ENCODE measurements at places on chromosomes 16 and 17. TPM values are rescaled to one million over a fixed set of nuclear protein-coding genes. Genes with fewer than 3 reads are reported as not detected.

DNA sequence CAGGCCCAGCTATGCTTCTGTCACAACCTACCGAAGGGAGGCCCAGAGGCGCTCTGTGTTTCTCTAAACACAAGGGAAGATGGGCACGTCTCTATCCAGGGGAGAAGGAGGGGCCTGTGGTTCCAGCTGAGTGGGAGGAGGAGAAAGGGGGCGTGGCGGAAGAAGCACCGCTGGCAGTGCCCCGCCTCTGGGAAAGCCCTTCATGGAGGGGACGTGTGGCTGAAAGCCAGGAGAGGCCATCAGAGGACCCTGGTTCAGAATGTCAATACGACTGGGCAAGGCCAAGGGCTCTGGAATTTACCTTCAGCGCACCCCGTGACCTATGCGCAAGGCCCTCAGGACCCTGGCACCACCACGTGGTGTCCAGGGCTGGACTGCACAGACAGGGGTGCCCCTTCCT, 12.3 kb upstream of the SLC38A8 start:
- DNase-seq, result no peak

DNA sequence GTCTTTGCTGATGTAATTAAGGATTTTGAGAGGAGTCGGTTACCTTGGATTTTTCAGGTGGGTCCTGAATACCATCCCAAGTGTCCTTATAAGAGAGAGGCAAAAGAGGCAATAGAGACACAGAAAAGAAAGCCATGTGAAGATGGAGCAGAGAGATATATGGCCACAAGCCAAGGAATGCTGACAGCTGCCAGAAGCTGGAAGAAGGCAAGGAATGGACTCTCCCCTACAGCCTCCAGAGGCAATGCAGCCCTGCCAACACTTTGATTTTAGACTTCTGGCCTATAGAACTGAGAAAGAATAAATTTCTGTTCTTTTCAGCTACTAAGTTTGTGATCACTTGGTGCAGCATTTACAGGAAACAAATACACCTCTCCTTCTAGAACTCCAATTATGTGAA, 8.2 kb upstream of the RNFT1 start:
- DNase-seq, result no peak

DNA sequence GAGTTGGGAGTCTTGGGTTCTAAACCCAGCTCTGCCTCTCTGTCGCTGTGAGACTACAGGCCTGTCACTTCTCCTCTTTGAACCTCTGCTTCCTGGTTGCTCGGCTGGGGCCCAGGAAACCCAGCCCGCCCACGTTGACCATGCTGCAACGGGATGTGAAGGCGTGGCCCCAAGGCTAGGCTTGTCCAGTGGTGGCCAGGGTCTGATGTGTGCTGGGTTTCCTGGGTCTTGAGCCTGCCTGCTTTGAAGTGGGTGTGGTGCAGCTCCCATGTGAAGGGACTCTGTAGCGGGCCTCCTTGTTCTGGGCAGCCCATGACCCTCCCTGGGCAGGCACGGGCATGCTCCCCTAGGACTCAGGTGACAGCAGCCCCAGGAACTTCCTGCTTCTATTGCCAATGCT, 82.3 kb downstream of the SDR42E1 start:
- DNase-seq, result no peak

PLSCR3 gene
- total RNA-seq, result 75.4 TPM

DNA sequence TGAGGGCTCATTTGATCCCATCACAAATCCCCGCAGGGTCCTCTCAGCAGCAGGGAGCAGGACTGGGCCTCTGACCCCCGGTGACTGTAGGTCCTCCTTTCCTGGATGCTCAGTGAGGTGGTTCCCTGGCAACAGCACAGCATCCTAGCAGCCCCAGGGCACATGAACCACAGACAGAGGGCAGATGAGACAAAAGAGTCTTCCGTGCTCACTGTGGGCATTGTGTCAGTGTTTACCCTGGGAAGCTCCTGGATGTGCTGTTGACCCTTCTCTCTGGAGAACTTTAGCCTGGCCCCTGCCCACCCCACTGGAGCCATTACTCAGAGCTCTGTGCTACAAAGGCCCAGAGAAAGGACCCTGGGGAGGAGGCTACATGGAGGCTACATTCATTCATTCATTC, 21.7 kb upstream of the TMEM220 start:
- DNase-seq, result no peak

CHST4 gene
- total RNA-seq, result not detected

KRTAP4-5 gene
- total RNA-seq, result not detected

CD300H gene
- not detected for total RNA-seq

- DNase-seq, result no peak
Observed at GRCh38 chr16:86970279-86970678, 346.9 kb downstream of the C16orf95 start.

DNA sequence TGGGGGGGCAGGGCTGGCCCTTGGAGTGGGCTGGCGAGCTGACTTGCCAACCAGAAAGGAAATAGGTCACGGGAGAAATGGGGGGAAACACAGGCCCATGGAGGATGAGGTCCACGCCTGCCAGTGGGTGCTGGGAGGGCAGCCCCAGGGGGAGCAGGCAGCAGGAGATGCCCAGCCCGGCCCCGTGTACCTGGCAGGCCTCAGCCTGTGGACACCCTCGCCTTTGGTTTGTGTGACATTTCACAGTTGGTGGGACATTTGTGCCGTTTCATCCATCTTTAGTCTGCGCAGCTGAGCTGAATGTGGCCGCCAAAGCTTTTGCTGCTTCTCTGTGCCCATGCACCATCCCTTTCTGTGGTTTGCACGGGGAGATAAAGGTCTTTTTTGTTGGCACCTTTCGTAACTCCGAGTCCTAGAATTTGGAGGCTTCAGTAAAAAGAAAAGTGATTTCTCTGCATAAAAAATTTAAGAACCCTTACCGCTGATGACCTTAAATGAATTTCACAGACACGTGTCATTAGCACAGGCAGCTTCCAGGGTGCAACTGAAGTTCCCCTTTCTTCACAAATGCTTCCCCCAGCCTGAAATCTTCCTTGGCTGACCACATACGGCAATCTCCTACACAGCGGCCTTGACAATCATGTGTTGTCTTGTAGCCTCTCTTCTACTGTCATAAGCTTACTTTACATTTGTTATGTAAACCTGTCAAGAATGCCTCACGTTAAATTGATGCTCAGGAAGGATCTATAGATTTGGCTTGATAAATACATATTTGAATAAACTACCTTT, 193.6 kb downstream of the RPTOR start:
- no peak for DNase-seq

VTN gene
- total RNA-seq, result 0.23 TPM

DNA sequence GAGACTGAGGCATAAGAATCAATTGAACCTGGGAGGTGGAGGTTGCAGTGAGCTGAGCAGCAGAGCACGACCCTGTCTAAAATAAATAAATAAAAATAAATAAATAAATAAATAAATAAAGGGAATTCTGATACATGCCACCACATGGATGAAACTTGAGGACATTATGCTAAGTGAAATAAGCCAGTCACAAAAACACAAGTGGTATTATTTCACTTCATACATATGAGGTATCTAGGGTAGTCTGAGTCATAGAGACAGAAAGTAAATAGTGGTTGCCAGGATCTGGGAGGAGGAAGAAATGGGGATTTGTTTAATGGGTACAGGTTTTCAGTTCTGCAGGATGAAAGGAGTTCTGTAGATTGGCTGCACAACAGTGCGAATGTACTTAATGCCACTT, 16.3 kb downstream of the PIPOX start:
- DNase-seq, result no peak

DNA sequence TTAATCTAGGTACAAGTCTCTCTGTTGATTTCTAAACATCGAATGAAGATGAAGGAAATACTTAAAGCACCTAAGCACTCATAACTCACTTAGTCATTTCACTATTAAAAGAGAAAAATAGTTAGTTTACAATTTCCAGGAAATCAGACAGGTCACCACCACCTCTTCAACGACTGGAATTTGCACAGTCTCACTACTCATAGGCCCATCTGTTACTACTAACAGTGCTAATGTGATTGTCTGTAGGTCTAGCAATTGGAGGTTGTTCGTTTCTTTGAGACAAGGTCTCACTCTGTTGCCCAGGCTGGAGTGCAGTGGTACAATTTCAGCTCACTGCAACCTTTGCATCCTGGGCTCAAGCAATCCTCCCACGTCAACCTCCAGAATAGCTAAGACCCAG, 444.6 kb downstream of the MAF start:
- DNase-seq, result no peak

DNA sequence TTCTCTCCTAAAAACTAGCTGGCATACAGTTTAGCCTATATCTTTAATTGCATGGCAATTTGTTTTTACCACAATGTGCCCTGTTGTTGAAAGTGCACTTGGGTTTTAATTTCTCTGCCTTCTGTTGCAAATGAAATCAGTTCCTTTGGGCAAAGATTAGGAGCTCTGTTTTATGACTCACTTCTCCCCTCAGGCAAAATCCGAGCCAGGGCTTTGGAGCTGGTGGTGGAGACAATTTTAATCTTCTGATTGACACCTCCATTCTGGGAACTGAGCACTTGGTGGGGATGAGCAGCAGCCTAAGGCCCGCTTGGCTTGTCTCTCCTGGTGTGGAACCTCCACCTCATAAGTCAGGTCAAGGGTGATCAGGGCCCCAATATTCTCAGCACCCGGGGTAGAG, 13.3 kb upstream of the MYH8 start:
- DNase-seq, result no peak

GLIS2 gene
- 2.1 TPM for total RNA-seq

GRCh38 chr16:8887952-8888560, 5.9 kb downstream of the LITAFD start:
- DNase-seq, result no peak

DNA sequence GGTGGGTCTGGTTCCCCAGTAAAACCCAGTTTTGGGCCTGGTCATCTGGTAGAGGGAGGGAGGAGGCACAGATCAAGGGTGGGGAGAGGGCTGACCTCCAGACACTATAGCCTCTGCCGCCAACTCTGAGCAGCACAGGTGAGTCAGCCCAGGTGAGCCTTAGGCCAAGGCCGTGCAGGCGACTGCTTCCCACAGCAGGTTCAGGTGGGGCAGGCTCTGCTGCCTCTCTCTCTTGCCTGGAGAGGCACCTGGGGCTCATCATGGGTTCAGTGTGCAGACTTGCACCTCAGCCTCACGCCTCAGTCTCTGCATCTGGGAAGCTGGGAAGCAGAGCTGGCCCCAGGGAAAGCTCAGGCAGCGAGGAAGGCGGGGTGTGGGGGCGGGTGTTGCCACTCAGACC, 37.8 kb upstream of the IL34 start:
- DNase-seq, result no peak

SPATA32 gene
- total RNA-seq, result 0.67 TPM

TBC1D3H gene
- total RNA-seq, result not detected

DNA sequence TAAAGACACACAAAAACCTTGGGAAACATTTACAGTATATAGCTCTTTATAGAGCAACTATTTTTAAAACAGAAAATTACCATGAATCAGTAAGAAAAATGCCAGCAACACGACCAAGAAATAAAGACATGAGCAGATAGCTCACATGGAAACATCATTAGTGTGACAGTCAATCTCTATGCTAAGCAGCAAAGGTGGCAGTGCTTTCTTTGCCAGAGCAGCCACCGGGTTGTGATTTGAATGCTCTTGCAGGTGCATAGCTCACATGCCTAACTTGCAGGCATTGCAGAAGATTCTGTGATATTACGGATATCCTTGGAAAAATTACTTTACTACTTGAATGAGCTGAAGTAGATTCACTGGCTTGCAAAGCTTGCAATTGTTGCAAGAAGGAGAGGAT, 652.9 kb upstream of the C16orf82 start:
- no peak for DNase-seq

- no peak for DNase-seq
Observed at GRCh38 chr16:58848662-58849002, 114.5 kb upstream of the GOT2 start.

NME2 gene
- 735 TPM for total RNA-seq

GRCh38 chr17:80396157-80397033, 18.6 kb upstream of the ENDOV start:
- DNase-seq, result no peak
